Activated T-cell treated with anti-CD3 and anti-CD28 coated beads, Interleukin-2, amount 50 U/mL, for 24 hours (primary cell): ENCODE measurements at places on chromosomes 16 and 17.

DNA sequence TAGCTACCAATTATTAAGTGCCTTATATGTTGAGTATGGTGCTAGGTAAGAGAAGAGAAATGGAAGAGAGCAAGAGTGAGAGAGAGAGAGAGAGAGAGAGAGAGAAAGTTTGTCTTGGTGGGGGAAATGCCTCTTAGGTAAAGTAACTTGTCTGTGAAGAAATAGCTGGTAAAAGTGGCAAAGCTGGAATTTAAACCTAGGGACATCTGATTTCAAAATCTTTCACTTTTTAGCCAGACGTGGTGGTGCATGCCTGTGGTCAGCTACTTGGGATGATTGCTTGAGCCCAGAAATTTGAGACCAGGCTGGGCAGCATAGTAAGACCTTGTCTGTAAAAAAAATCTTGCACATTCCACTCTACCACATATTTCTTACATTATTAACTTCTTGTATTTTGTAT is 23.0 kb upstream of the CDR2 start:
- DNase-seq, result no peak

DNA sequence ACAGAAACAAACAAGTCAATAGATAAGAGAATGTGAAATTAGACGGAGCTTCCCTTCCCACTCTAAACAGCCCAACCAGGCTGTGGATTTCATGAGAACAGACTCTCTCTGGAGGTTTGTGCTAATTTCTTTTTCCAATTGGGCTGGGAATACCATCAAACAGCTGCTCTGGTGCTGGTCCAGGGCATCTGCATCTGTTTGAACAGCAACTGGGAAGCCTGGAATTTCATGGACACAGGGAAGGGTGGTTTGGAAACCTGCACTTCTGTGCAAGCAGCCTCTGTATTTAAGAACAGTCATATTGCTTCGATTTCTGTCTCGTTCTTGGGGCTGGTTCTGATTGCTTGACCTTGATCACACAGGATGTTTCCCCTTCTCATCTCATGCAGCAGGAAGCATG is 88.7 kb downstream of the FOXL1 start:
- DNase-seq, result no peak

DNA sequence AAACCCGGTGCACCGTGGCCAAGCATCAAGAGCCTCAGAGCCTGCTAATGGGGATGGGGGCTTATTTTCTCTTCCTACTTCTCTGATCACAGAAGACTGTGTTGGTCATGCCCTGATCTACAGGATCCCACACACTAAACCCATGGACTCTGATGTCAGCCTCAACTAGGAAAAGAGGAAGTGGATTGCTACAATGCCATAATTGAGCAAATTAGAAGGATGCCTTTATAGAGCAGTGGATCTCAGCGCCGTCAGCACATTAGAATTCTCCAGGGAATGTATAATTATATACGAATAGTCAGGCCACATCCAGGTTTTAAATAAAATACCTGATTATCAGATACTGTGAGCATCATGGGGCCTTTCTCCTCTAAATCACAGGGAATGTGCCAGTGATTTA is 64.8 kb downstream of the VAT1L start:
- DNase-seq, result no peak

DNA sequence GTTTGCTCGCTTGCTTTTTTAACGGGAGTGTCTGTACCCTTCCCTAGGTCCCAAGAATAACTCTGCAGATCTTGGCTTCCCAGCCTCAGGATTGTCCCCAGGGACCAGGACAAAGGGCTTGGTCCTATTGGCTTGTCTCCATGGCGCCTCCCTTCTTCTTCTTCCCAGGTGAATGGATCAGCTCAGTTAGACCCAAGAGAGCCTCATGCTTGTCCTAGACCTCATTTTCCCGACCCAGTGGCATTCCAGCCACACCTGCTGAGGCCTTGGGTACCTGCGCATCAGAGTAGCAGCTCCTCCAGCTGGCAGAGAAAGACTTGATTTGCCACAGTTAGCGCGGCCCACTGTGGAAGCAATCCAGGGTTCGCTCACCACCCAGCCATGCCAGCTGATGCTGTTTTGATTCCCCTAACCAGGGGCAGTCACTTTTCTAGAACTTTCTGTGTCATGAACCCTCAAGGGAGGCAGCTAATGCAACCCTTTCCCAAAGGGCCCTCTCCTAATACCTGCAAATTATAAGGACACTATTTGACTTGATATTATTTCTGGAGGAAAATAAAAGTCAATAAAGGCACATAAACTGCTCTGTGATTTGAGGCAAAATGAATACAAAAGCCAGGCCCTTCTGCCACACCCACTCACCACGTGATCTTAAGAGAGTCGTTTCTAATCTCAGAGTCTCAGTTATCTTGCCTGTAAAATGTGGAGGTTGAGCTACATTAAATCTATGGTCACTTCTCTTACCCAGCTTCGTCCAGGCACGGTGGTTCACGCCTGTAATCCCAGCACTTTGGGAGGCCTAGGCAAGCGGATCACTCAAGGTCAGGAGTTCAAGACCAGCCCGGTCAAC is 13.9 kb downstream of the GPR142 start:
- DNase-seq, result no peak

DNA sequence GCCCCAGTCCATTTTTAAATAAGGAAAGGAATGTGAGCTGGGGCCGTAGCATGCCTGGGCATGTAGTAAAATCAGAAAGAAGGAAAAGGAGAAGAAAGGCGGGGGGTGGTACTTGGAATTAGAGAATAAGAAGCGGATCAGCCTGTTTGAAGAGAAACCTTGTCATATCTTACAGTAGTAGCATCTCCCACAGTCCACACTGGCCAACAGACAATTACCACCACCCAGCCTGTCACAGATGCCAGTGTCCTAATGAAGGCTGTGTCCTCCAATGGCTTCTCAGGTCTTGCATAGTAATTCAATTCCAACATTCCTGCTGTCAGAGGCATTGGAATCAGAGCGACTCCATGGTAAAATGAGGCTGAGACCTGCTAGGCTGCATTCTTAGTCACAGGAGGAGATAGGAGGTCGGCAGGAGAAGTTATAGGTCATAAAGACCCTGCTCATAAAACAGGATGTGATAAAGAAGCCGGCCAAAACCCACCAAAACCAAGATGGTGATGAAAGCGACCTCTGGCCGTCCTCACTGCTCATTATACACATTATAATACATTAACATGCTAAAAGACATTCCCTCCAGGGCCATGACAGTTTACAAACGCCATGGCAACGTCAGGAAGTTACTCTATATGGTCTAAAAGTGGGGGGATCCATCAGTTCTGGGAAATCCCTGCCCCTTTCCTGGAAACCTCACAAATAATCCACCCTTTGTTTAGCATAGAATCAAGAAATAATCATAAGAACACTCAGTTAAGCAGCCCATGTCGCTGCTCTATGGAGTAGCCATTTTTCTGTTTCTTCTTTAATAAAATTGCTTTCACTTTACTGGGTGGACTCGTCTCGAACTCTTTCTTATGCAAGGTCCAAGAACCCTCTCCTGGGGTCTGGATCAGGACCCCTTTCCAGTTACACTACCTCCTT is 9.6 kb upstream of the AKAP10 start:
- DNase-seq, result no peak

GRCh38 chr17:76086384-76086783 is 7.4 kb downstream of the ZACN start:
- DNase-seq, result no peak

DNA sequence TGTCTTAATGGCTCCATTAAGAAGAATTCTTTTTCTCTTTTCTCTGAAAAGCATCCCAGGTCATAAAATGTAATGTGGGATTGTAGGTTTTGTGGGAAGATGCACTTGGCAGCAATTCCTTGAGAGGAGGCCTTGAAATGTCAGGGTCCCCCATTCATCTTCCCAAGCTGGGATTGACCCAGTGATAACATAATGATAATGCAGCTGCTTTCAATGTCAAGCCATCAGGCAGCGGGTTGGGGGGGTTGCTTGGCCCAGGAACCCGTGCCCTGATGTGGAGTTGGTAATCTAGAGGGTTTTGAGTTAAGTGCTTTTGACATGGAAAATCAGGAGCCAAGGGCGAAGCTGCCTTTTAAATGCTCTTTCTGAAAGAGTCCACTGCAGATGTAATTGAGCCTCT is 484.0 kb downstream of the WWOX start:
- no peak for DNase-seq

- no peak for DNase-seq
Observed at GRCh38 chr17:65539630-65540266, 21.7 kb downstream of the AXIN2 start.

GRCh38 chr16:57489229-57489628 is 2.9 kb upstream of the DOK4 start:
- no peak for DNase-seq

- no peak for DNase-seq
Observed at GRCh38 chr17:44862278-44862914, 14.7 kb downstream of the HIGD1B start.

- no peak for DNase-seq
Observed at GRCh38 chr17:56779322-56779721, 54.4 kb downstream of the C17orf67 start.
